ENCODE measurements at places on chromosomes 6 and 20. TPM values are rescaled to one million over a fixed set of nuclear protein-coding genes. Genes with fewer than 3 reads are reported as not detected.

Gene FOXC1
- not detected for polyA plus RNA-seq

Gene C6orf132
- 0.06 TPM for polyA plus RNA-seq

Gene RAB44
- polyA plus RNA-seq = not detected

Gene KHDC1L
- not detected for polyA plus RNA-seq

Gene HLA-DRB5
- 16.0 TPM for polyA plus RNA-seq

Gene MYBL2
- 2.3 TPM for polyA plus RNA-seq

Gene SPEF1
- not detected for polyA plus RNA-seq

Gene DEFB124
- polyA plus RNA-seq = not detected

Gene PSORS1C2
- polyA plus RNA-seq = not detected

Gene RIMS1
- polyA plus RNA-seq = not detected

Gene UNC5CL
- polyA plus RNA-seq = not detected

Gene MAP3K5
- polyA plus RNA-seq = 6.2 TPM

Gene DDX43
- 2.9 TPM for polyA plus RNA-seq

Gene SEL1L2
- polyA plus RNA-seq = not detected

Gene SLC17A1
- not detected for polyA plus RNA-seq

GRCh38 chr6:13425943-13426931 lies 61.2 kb downstream of the GFOD1 start:
- no peak for DNase-seq

GRCh38 chr6:7975764-7976146 lies 65.2 kb upstream of the TXNDC5 start:
- DNase-seq = no peak

DNA sequence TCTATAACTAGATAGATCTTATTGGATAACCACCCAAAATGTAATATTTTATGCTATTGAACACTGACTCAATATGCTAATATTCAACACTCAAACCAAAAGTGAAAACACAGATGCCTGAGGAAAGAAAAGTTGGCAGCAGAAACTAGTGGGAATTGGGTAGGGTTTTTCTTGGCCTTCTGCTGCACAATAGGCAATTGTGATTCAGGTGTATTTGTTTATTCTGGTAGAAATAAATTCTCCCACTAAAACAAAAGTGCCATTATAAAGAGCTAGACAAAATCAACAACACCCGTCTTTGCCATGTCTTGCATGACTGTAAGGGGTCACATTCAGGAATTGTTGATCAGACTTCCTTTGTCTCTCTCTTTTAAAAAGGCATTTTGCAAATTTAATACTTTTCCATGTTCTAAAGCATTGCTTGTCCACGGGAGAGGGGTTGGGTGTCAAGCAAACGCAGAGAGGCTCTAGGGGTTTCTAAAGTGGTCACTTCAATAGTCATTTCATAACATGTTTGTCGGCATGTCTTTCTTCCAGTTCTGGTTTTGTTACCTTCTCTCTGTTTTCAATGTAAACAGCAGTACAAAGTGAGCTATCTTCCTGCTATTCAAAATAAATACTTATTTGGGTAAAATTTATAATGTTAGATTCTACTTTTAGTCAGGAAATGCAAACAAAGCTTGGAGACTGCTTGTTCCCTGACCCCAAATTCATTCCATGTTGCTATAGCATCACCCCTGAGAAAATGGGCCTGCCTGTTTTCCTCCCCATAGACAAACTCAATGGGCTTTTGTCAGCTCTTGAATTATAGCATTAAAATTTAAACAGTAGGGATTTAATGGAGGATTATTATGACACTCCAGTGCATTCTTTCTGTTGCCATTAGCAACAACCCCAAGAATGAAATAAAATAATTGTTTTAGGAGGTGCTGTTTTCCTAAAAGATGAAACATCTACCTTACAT lies 217.0 kb upstream of the CCN2 start:
- DNase-seq = no peak

- DNase-seq = no peak
Measured at GRCh38 chr6:161792851-161793493, 519.1 kb upstream of the AGPAT4 start.

GRCh38 chr6:137105375-137105774 lies 60.6 kb upstream of the IL20RA start:
- no peak for DNase-seq

DNA sequence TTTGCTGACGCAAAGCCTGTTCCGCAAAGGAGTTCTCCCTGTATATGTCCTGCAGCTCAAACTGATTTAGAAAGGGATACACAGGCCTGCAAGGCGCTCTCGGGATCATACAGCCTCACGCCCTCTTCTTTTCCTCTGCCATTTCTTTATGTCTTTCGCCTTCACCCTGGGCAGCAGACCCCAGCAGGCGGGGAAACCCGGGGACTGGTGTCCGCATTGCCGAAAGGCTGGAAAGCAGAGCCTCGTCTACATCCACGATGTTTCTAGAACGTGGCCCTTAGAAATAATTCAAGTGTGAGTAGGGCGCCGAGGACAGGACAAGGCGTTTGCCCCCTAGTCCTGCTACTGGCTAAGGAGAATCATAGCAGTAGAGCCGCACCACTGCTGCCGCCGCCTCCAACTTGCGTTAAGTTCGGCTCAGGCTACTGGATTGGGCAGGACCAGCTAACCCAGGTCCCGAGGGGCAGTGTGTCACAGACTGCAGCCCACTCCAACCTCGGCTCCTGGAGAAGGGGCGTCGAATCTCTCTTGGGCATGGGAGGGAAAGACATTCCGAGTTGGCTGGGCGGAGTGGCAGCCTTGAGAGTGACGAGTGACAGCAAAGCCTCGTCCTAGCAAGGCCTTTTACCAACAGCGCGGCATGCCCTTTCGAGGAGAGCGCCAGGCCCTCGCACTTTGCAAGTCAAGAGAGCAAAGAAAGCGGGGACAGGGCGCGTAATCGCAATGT lies 2.6 kb upstream of the TBX18 start:
- no peak for DNase-seq

DNA sequence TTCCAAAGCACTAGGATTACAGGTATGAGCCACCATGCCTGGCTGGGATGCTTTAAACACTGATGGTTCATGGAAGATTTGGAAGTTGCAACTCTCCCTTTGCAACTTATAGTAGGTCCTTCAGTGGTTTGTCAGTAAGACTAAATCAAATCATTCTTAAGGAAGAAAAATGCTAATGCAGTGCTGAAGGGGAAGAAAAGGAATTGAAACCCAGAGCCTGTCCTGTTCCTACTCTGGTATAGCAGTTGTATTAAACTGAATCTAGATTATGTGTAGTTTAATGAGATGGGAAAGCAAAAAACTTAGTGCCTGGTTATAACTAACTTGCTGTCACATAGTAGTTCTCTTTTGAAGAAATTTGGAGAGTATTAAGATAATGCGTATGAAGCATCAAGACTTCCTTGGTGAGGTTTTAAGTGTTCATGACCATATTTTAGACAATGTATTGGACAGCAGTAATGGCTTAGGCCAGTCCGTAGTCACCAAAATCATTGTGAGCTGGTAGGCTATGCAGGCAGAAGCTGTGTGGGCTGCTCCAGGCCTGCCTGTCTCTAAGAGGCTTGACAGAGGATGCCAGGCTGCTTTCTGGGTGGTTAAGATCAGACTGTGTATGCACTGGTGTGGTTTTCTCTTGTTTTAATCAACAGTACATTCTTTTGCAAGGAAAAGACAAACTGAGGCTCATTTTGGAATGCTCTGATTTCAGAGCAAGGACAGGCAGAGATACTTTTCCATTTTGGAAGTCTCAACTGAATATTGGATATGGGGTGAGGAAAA lies 14.0 kb downstream of the PAQR8 start:
- DNase-seq = no peak

DNA sequence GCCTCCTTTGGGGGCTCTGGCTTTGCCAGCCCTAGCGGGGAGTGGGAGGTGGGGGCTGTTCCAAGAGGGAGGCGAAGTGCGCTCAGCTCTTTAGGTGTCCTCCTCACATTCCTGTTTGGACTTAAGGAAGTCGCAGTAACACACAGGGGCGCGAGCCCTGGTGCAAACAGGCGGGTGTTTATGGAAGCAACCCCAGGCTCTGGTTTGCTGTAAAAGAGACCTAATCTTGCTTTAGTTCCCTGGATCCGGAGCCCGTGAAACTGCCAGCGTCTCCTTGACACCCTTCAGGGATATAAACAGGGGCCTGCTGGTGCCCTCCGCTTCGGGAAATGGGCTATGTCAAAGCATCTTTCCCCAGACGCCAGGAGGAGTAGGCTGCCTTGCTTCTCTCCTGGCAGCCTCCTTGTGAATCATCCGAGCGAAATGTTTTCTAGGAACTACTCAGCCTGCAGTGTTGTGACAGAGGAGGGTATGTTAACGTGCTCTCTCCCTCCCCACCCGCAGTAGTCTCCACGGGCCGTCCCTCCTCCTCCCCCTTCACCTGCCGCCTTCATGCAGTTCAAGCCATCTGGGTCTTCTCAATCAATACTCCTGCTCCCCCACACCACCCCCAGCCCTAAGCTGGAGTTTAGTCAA lies 168.0 kb upstream of the LRFN2 start:
- DNase-seq = no peak

GRCh38 chr20:24098886-24099285 lies 110.3 kb upstream of the GGTLC1 start:
- DNase-seq = no peak
